ENCODE measurements at places on chromosomes 13 and 19. TPM values are rescaled to one million over a fixed set of nuclear protein-coding genes. Genes with fewer than 3 reads are reported as not detected.
A peak's percentile ranks its signal among the peaks of the same experiment; 100 is the strongest.

GRCh38 chr19:38503077-38503410, 69.6 kb downstream of the RYR1 start:
- no peak for DNase-seq

GRCh38 chr19:345320-345879, 804 bp upstream of the MIER2 start:
- no peak for DNase-seq

DNA sequence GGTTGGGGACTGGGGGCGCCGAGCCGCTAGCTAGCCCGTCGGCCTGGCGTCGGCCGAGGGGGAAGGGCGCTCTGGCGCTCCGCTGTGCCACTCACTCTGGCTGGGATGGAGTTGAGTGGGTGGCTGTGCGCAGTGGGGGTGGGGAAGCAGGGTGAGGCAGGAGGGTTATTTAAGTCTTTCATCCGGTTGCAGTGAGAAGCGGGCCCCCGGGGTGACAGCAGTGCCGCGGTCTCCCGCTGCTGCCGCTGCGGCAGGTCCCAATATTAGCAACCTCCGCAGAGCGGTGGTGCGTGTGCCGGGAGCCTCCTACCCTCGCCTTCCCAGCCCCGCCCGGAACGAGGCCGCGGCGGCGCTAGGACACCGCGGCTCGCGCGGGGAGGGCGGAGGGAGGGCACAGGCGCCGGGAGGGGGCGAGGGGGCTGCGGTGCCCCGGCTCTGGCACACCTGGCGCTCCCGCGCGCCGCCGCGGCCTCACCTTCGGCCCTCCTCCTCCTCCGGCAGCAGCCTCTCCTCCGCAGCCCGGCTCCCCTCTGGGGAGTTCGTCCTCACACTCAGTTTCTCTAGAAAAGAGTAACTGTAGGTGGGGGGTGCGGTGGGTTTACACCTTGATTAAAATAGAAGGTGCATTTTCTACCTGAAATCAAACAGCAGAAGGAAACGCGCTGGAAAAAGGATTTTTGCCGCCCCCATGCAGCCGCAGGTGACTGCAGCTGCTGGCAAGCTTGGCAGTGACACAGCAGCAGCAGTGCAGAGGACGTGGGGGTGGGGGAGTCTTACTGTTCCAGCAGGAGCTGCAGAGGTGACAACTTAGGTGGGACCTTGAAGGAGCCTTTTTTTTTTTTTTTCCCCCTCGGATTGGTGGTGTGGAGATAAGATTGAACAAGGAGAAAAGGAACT, 4.5 kb downstream of the FGF9 start:
- DNase-seq, result peak; percentile 67

GRCh38 chr13:113854238-113855011, 9.5 kb downstream of the GAS6 start:
- peak; percentile 70 for DNase-seq

- DNase-seq, result no peak
Measured at GRCh38 chr19:5131506-5132205, 162.7 kb downstream of the KDM4B start.

- no peak for DNase-seq
Measured at GRCh38 chr13:22929381-22930126, 251.2 kb upstream of the SGCG start.

GRCh38 chr19:13195678-13196077, 45.5 kb downstream of the IER2 start:
- no peak for DNase-seq

- peak; percentile 42 for DNase-seq
Measured at GRCh38 chr19:46945694-46946489, 73.7 kb upstream of the NPAS1 start.

- no peak for DNase-seq
Measured at GRCh38 chr19:57566396-57567265, 7.0 kb upstream of the ZNF550 start.

- DNase-seq, result no peak
Measured at GRCh38 chr13:99231721-99232120, 26.5 kb downstream of the GPR18 start.

DNA sequence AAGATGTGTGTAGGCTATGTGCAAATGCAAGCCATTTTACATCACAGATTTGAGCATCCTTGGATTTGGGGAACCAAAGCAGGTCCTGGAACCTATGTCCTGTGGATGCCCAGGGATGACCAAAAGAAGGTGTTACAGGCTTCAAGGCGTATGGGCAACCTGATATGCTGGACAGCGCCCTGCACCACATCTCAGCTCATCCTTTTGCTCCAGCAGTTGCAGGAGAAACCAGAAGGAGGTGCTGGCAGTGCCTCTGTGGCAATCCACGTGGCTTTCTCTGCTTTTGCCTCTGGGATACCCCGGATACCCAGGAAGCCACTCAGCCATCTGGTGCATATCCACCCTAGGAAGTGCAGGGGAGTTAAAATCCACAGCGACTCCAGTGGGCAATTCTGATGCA, 110.3 kb upstream of the VSTM2B start:
- DNase-seq, result no peak

GRCh38 chr13:30847650-30848307, 58.3 kb upstream of the MEDAG start:
- peak; percentile 68 for DNase-seq

GRCh38 chr13:97257800-97258799, 36.0 kb downstream of the MBNL2 start:
- DNase-seq, result peak; percentile 68

- no peak for DNase-seq
Measured at GRCh38 chr19:33684538-33685232, 62.9 kb downstream of the CHST8 start.

- DNase-seq, result peak; percentile 51
Measured at GRCh38 chr19:1503089-1503924, 9.5 kb downstream of the ADAMTSL5 start.

DNA sequence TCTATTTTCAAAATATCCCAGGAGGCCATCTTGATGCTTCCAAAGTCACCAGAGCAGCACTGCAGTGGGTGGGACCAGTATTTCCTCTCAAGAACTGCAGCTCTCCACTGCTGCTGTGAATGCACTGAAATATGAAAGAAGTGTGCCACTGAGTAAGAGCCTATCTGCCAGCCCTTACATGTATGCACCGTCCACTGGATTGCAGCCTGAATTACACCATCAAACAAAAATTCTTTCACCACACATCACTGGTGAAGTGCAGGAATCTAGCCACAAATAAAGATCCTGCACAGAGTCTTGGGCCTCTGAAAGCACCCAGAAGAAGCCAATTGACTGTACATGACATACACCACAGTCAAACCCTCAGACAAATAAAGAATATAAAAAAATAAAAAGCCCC, 249.0 kb downstream of the LHFPL6 start:
- DNase-seq, result no peak

GRCh38 chr13:53105890-53106289, 77.3 kb downstream of the OLFM4 start:
- DNase-seq, result no peak

GRCh38 chr13:24223341-24224231, 63.1 kb downstream of the SPATA13 start:
- DNase-seq, result no peak

- DNase-seq, result no peak
Measured at GRCh38 chr19:10761443-10762250, 43.8 kb downstream of the DNM2 start.

The NBEA gene
- total RNA-seq, result 26.5 TPM

The ANKLE1 gene
- total RNA-seq, result 0.95 TPM

The TNNI3 gene
- total RNA-seq, result 4.8 TPM

The CCNA1 gene
- total RNA-seq, result 9.6 TPM

The MYO9B gene
- total RNA-seq, result 44.3 TPM

The TGFBR3L gene
- total RNA-seq, result not detected

The CD70 gene
- 0.28 TPM for total RNA-seq

The PABPC3 gene
- total RNA-seq, result 0.51 TPM

The IGFL3 gene
- total RNA-seq, result not detected

The MEIOSIN gene
- total RNA-seq, result not detected

Measured in lung (tissue), 17 donors.